ENCODE measurements at places on chromosomes 4 and X.
A peak's percentile ranks its signal among the peaks of the same experiment; 100 is the strongest.

- no peak for DNase-seq
- no peaks in the 10 kb centered on the region for H3K4me1 ChIP-seq
- no peak overlapping the region for H3K27ac ChIP-seq
- H3K4me3 ChIP-seq: no peak overlapping the region
- H3K36me3 ChIP-seq: no peaks in the 10 kb centered on the region
Observed at GRCh38 chrX:82658492-82658891, 849.6 kb upstream of the POU3F4 start.

DNA sequence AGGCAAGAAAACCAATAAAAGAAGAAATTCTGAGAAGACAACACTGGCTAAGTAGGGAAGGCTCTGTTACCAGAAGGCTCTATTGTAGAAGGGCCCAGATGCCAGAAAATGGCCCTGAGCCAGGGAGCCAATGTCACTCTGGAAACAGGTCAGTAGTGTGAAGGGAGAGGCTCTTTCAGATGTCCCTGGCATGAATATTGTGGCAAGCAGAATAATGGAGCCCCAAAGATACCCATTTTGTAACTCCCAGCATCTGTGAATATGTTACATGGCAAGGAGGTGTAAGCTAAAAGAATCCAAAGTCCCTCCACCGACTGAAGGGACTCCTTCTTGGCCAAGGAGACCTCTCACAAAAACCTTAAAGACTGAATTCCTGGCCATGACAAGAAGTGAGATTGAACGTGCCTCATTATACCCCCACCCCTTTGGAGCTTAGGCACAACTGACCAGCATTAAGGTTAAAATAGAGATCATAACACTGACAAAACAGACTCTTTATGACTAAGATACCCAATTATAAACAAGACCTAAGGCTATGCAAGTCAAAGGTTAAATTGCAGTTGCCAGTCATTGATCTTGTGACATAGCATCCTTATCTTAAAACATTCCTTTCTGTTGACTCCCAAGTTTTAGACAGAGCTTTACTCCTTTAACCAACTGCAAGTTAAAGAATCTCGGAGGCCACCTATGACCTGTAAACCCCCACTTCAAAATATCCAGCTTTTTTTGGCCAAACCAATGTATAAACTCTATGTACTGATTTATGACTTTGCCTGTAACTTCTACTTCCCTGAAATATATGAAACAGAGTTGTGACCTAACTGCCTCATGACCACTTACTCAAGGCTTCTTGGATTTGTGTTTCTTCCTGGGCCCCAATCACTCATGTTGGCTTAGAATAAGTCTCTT is 42.2 kb upstream of the SMIM10 start:
- no peaks in the 10 kb centered on the region for H3K27me3 ChIP-seq
- H3K4me3 ChIP-seq: no peak overlapping the region
- no peak for DNase-seq
- H3K4me1 ChIP-seq: no peaks in the 10 kb centered on the region
- H3K27ac ChIP-seq: no peak overlapping the region

DNA sequence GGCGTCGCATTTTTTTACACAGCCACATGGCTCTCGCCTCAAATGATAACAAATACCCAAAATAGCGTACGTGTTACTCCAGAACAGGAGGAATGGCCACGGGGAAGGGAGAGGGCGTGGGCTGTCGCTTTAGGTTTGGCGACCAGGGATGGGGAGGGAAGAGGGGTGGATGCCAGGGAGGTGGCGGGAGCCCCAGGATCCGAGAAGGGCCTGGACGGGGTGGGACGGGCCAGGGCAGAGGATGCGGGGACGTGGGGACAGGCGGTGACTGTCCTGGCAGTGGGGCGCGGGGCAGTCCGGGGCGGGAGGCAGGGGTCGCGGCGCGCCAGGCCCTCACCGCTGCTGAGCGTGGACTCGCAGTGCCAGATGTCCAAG is 631 bp downstream of the TMEM47 start:
- H3K27me3 ChIP-seq: no peaks in the 10 kb centered on the region
- DNase-seq: peak; percentile 59
- peak overlapping the region; percentile 66 for H3K4me3 ChIP-seq
- no peaks in the 10 kb centered on the region for H3K4me1 ChIP-seq

DNA sequence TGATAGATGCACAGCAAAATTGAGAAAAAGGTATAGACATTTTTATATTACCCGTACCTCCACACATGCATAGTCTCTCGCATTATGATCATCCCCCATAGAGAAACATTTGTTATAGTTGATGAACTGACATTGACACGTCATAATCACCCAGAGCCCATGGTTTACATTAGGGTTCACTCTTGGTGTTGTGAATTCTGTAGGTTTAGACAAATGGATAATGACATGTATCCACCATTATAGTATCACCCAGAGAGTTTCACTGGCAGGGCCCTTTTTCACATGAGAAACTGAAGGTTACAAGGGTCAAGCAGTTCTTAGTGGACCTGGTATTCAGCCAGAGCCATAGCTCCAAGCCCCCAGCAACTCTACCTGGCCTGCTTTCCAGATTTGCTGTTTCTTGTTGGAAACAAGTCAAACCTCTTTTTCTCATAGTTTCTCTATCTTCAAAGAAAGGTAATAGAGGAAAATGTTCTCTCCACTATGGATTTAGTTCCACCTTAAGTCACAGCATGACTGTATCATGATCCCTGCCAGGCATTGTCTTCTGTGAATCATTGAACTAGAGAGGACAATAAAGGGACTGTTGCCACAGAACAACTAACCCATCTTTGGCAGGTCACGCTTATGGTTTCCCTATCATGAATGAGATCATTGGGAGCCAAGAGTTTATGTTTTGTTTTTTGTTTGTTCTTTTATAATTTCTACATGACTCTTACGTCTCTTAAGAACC is 64.0 kb downstream of the HHIP start:
- no peak overlapping the region for H3K4me3 ChIP-seq
- no peak for DNase-seq
- no peaks in the 10 kb centered on the region for H3K36me3 ChIP-seq
- H3K27me3 ChIP-seq: no peaks in the 10 kb centered on the region
- H3K4me1 ChIP-seq: peaks cover 3% of the 10 kb centered on the region
- no peak overlapping the region for H3K27ac ChIP-seq

DNA sequence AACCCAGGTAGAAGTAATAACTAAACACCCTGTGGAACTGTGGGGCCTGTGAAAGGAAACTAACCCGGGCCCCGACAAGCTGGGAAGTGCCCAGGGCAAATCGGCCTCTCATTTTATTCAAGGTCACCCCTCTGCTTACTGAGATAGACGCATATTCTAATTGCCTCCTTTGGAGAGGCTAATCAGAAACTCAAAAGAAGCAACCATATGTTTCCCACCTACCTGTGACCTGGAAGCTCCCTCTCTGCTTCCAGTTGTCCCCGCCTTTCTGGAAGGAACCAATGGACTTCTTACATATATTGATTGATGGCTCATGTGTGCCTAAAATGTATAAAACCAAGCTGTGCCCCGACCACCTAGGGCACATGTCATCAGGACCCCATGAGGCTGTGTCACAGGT is 23.1 kb upstream of the DHRSX start:
- H3K4me1 ChIP-seq: no peaks in the 10 kb centered on the region
- H3K36me3 ChIP-seq: no peaks in the 10 kb centered on the region
- no peak for DNase-seq
- no peak overlapping the region for H3K27ac ChIP-seq
- H3K27me3 ChIP-seq: no peaks in the 10 kb centered on the region

GRCh38 chr4:174561560-174561959 is 39.3 kb upstream of the HPGD start:
- no peaks in the 10 kb centered on the region for H3K27me3 ChIP-seq
- no peak for DNase-seq
- H3K27ac ChIP-seq: no peak overlapping the region
- H3K4me3 ChIP-seq: no peak overlapping the region

GRCh38 chr4:88009871-88010270 is 2.4 kb downstream of the PKD2 start:
- H3K36me3 ChIP-seq: no peaks in the 10 kb centered on the region
- H3K27ac ChIP-seq: no peak overlapping the region
- H3K4me3 ChIP-seq: no peak overlapping the region
- H3K4me1 ChIP-seq: peaks cover 48% of the 10 kb centered on the region
- no peaks in the 10 kb centered on the region for H3K27me3 ChIP-seq
- no peak for DNase-seq

DNA sequence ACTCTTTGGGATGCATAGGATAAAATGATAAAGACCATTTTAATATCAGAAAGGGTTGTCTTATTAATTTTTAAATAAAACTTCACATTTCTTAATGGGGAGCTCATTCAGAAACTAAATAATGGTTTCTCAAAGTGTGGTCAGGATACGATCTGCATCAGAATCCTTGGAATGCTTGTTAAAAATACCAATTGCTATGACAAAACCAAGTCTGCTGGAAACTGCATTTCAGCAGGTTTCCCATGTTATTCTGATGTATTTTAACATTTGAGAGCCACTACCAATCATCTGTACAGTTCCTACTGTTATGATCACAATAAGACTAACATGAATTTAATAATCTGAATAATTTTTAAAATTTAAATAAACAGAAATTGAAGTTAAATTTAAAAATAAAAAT is 115.1 kb downstream of the SOWAHB start:
- no peak for DNase-seq
- no peak overlapping the region for H3K27ac ChIP-seq
- no peak overlapping the region for H3K4me3 ChIP-seq
- H3K36me3 ChIP-seq: no peaks in the 10 kb centered on the region

DNA sequence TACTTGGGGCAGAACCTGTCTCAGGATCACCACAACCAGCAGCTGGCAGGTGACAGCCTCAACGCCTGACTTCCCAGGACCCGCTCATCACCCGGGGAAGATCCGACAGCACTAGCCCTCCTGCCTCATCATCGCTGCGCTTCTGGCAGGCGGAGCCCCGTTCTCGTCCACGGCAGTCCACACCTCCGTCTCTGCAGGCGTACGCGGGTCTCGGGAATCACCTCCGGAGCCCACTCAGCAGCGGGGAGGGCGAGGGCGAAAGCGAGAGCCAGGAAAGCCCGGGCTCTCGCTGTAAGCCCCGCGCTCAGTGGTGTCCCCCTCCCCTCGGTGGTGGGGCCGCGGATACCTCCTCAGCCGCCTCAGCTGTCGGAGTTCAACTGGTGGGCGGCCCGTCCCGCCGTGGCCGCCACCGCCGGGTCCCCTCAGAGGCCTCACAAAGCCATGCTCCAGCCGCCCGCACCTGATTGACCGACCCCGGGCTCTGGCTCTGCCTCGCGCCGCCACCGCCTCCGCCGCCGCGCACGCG is 518 bp upstream of the CNKSR2 start:
- no peaks in the 10 kb centered on the region for H3K36me3 ChIP-seq
- H3K4me3 ChIP-seq: peak overlapping the region; percentile 61
- H3K27ac ChIP-seq: peak overlapping the region; percentile 64
- peaks cover 10% of the 10 kb centered on the region for H3K27me3 ChIP-seq
- peaks cover 6% of the 10 kb centered on the region for H3K4me1 ChIP-seq
- no peak for DNase-seq

GRCh38 chrX:64976673-64977040 is 407 bp upstream of the ZC4H2 start:
- H3K27me3 ChIP-seq: no peaks in the 10 kb centered on the region
- no peaks in the 10 kb centered on the region for H3K36me3 ChIP-seq

DNA sequence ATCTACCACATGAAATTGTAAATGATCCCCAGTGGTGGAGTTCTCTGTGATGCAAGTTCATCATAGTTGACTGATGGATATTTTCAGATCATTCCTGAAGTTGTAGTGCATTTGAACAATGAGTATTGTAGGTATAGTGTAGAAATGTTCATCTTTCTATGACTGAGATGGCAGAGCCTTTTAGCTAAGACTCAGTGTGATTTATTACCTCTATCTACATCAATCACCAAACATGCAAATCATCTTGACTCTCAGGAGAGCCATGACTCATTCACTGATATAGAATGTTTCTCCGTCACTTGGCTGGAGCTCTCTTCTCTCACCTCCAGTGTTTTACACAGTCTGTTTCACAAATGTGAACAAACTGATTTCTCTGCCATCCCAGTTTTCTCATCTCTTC is 392.6 kb downstream of the IL1RAPL1 start:
- no peak overlapping the region for H3K4me3 ChIP-seq
- no peak for DNase-seq
- H3K27ac ChIP-seq: no peak overlapping the region

DNA sequence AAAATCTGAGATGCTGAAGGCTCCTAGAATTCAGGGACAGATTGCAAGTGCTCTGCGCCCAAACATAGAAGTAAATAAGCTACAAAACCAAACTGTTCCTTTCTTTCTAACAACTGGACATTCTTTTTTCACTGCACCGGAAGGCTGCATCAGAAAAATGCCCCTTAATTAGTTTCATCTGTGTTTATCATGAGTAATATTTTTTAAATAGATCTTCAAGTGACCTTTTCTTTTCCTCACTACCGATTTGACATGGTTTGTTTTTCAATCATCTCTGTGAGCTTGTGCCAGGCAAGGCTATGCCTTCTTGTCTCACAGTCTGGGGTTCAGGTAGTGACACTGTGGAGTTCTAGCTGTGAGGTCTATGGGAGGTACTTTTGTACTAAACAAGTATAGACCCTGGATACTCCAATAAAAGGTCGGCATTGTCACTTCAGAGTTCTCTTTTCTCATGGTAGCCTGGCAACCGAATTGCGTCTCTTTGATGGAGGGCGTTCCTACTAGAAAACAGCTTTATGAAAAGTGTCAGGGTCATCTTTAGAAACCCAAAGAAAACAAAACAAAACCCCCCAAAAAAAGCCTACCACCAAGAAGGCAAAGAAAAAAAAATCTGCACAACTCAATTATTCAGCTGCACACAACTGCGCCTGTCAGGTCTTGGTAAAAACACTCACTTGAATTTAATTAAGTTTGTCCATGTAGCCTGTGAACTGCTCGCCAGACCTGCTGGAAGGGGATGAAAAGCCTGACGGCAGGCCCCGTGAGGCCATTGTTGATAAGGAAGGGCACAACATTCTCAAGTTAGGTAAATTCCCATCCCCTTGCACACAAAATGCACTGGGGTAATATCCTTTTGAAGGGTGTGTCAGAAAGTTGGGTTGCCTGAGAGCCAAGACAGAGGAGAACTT is 22.8 kb upstream of the ADAMTS3 start:
- no peaks in the 10 kb centered on the region for H3K27me3 ChIP-seq
- H3K27ac ChIP-seq: no peak overlapping the region
- no peaks in the 10 kb centered on the region for H3K4me1 ChIP-seq
- H3K36me3 ChIP-seq: no peaks in the 10 kb centered on the region
- no peak for DNase-seq

- H3K4me1 ChIP-seq: no peaks in the 10 kb centered on the region
- no peak for DNase-seq
Observed at GRCh38 chr4:137226900-137227299, 305.4 kb downstream of the PCDH18 start.
